ENCODE measurements at places on chromosomes 7 and 10.
A peak's percentile ranks its signal among the peaks of the same experiment; 100 is the strongest.

DNA sequence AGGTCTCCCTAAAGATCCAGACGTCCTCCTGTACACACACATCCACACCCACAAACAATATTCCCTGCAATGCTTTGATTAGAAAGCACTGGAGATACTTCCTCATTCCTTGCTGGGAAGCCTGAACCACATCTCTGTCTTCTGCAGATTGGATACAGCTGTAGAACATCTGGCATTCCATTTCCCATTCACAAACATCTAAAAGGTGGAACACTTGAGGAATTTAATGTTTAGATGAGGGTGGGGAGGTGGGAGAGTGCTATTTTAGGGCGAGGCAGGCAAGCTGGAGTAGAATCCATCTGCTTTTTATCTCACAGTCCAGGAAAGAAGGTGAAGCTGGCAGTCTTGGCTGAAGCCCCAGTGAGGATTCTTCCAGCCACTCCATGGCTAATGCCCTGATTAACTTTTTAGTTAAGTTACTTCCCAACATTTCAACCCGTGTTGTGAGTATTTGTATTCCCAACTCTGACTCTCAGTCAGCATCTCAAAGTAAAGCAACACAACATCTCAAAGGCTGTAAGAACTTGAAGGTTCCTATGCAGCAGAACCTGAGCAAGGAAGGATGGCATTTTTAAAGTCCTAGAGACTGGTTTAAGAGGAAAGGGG, 46.1 kb downstream of the CYTH3 start:
- DNase-seq: no peak

DNA sequence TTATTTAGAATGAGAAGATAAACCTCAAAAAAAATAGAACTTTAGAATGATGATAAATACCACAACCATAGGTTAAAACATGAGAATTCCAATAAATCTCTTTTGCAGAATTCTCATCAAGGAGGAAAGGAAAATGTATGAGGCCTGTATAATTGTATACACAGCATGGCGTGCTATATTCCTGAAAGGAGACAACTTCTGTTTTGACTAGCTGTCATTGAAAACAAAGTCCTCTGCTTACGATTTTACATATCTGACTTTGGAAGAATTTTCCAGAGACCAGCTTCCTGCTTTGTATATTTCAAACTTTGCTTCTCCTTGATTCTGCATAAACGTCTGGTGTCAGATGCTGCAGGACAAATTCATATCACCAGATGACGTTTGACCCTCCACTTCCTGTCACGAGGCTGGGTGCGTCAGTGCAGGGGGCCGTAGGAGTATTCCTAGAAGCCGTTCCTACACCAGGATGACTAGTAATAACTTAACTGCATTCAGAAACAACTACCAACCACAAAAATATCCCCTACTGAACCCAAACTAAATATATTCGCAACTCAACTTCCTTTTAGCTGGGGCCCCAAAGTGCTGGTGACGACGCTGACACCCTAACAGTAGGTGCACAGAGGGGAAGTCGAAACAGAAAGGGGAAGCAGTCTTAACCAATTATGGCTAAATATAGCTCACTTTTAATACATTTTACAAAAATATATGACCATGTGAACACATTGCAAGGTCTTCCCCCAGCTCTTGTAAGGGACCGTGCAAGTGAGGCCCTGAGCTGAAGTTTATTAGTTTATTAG, 178.6 kb upstream of the INHBA start:
- no peak for DNase-seq

- DNase-seq: no peak
Measured at GRCh38 chr10:63099734-63100133, 33.4 kb upstream of the NRBF2 start.

- DNase-seq: peak; percentile 80
Measured at GRCh38 chr7:150974468-150975391, 3.4 kb downstream of the KCNH2 start.

- no peak for DNase-seq
Measured at GRCh38 chr10:108052981-108053380, 888.5 kb upstream of the SORCS1 start.

GRCh38 chr7:150685219-150686029, at the start of gene GIMAP2:
TSS of gene GIMAP2 (plus strand) at chr7:150685706. CDS start at chr7:150687060, 1,354 bp downstream.
- no peak for DNase-seq
